Activated CD4-positive, CD25-positive, alpha-beta regulatory T cell treated with anti-CD3 and anti-CD28 coated beads, Interleukin-2, amount 50 U/mL, for 16 hours (primary cell): ENCODE measurements at places on chromosomes 2 and 18.

- DNase-seq, result no peak
These were observed 154.0 kb upstream of the NFATC1 start for GRCh38 chr18:79241755-79242154.

DNA sequence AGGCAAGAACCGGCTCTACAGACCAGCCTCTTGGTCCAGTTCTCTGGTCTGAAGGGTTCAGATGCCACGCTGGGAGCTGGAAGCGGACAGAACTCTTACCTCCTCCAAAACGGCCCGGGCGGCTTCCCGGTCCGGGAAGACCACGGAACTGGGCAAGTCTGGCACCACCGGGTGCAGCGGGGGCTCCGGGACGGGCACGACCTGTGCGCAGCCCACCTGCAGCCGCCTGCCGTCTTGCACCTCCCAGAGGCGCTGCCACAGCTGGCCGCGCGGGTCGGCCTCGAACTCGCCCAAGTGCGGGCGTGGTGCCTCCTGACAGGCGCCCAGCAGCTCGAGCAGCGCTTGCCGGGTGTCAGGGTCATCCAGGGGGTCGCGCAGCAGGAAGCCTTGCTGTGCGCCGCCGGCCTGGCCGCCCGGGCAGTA lies 773 bp downstream of the CMPK2 start:
- DNase-seq, result no peak

DNA sequence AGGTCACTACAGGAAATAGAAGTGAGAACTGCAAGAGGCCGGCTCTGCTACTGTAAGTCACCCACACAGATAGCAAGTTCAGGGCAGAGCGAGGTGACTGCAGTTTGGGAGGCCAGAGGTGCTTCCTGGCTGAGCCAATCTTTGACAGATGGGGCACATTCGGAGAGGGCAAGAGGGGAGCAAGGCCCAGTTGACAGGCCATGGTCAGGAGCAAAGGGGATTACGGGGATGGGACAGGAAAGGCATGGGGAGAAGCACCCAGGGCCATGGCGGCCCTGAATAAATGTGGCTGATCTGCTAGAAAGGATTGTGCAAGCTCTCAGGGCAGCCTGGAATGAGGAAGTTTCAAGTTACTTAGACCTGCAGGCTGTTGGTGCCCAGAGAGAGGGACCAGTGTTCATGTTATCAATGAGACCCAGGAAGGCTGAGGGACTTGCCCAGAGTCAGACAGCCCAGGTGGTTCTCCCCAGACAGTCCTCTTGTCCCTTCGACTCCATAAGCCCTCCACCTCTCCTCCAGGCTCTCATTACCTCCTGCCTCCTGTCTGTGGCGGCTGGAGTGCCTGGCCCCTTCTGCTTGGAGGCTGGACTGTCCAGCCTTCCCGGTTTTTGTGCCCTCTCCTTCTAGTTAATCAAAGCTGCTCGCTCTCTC lies 123.3 kb downstream of the CTIF start:
- DNase-seq, result no peak

DNA sequence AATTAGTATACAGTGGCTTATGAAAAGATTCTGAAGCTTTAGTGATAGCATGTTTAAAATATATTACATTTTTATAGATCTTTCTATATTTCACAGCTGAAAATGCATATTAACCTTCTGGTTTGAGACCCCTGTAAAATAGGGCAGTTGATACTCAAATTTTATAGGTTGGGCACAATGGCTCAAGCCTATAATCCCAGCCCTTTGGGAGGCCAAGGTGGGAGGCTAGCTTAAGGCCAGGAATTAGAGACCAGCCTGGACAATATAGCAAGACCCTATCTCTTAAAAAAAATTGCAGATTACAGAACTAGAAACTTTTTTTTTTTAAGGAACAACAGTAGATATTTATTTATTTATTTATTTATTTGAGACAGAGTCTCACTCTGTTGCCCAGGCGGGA lies 31.2 kb downstream of the NBEAL1 start:
- no peak for DNase-seq

DNA sequence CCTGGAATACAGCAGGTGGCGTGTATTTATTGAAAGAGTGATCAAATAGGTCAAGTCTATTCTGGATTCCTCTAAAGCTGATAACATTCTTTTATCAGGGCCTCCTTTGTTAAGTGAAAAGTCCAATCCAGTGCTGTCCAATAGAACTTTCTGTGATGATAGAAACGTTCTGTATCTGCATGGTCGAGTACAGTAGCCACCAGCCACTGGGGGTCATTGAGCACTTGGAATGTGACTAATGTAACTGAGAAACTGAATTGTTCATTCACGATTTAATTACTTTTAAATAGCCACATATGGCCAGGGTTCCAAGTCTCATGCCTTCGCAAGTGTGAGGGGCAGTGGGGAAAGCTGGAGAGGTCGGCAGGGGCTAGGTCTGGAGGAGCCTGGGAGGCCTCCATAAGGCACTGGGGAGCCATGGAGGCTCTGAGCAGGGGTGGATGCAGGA lies 20.5 kb downstream of the SH2D6 start:
- no peak for DNase-seq

GRCh38 chr18:58268849-58269248 lies 224.8 kb downstream of the NEDD4L start:
- DNase-seq, result no peak

GRCh38 chr2:24494410-24494809 lies 3.4 kb downstream of the NCOA1 start:
- no peak for DNase-seq

- no peak for DNase-seq
These were observed 7.7 kb downstream of the PSD4 start for GRCh38 chr2:113181258-113182051.

DNA sequence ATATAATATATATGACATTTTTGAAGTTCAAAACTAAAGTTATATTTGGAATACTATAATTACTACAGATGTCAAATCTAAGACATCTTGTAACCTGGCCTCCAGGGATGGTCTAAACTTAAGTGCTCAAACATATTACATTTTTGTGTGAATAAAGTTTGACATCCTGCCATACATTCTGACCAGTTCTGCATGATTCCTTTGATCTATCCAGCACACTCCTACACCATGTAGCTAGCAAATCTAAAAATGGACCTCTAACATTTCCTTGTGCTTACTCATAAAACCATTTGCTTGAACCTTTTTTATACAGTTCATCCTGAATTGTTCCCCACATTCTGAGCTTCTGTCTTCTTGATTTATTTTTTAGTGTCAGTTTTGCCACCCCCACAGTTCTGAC lies 294.3 kb upstream of the ZNF804A start:
- no peak for DNase-seq

DNA sequence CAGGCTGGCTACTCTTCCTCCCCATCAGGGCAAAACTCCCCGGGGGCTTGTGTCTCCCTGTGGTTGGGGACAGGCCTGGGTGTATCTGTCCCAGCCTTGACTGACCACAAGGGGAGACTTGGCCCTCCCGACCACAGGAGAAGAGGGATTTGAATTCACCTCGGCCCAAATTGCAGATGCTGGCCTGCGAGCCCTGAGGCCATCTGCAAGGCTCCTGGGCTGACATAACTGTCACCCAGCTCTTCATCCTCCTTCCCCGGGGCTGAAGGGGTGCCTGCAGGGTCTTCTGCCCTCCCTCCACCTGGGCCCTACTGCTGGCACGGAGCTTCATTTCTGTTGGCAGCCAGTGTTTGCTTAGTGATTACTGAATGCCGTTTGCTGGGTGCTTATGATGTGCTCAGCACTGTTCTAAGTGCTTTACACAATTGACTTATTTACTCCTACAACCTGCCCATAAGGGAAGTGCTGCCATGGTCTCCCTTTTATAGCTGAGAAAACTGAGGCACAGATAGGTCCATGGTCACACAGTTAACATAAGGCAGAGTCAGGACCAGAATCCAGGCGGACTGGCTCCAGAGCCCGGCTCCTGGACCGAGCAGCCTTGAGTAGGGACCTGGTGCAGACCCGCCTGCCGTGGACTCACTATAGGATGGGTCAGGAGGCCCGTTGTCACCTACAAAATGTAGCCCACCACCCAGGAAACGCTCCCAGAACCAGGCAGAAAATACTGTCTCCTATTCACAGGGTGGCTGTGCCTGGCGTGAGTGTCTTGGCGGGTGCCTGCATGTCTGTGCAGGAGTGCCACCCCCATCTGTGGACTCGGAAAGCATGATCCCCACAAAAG lies 18.9 kb downstream of the STEAP3 start:
- no peak for DNase-seq

- no peak for DNase-seq
These were observed 587.3 kb upstream of the GCFC2 start for GRCh38 chr2:76298041-76298440.

DNA sequence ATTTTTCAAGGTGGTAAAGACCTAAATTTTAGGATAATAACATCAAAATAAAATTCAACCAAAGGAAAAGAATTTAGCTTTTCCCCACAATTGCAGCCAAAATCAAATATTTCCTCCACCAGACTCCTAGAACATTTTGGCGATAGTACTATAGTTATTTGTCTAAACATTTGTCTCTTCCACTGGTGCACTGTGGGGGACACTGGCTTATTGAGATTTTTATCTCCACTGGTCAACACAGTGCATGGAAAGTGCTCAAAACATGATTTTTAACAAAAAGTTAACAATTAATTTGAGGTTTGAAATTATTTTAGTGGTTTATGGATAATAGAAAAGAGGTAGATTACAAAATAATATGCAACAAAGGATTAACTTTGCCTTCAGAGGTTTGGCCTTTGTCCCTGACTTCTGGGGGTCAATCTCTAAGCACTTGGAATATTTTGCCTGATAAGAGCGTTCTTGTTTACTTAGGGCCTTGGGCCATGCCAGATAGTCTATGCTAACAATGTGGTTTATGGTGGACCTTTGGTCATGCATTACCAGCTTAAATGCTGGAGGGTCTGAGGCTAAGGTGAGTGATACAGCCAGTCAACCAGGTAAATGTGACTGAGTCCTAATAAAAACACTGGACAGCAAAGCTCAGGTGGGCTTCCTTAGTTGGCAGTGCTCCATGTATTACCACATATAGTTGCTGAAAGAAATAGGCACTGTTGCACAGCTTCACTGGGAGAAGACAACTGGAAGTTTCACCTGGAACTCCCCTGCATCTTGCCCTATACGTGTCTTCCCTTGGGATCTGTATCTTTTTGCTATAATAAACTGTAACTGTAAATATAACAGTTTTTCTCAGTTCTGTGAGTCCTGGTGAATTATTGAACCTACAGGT lies 67.2 kb upstream of the SATB2 start:
- no peak for DNase-seq

DNA sequence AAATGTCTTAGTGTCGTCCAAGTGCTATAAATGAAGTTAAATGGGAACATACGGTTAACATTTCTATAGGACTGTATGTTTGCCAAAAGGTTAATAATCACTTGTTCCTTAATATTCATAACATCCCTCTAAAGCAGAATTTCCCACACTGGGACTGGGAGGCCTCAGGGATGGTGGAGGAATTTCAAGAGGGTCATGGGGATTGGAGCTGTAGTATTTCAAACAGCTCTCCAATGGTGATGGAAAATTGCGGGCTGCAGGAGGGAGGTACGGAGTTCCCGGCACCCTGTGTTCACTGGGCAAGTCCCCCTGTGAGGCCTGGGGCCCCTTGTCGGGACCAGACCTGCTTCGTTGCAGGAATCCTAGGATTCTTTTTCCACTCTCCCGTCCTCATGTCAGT lies 39.8 kb upstream of the CTAGE1 start:
- DNase-seq, result no peak

GRCh38 chr2:9287400-9288045 lies 80.9 kb downstream of the ASAP2 start:
- no peak for DNase-seq

GRCh38 chr2:216920143-216920876 lies 60.4 kb upstream of the TNP1 start:
- no peak for DNase-seq

- no peak for DNase-seq
These were observed 8.8 kb downstream of the TGFBRAP1 start for GRCh38 chr2:105320651-105321215.

DNA sequence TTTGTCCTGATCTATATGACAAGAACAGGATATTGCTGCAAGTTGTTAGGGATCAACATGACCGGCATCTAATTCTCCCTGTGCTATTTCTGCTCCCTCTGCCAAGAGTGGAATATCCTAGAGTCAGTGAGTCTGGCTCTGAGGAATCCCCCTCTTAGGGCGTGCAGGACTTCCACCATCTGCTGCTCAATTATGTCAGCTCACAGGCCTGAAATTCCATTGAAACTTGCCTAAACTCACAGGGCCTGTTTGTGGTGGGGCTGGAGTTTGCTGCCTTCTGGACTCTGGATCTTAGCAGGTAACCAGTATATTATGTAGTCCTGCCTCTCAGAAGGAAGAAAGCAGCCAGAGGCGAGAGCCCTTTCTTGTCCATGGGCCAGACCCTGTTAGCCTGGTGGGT lies 323.0 kb downstream of the TSN start:
- no peak for DNase-seq

GRCh38 chr2:181682026-181682789 lies 1.9 kb upstream of the NEUROD1 start:
- DNase-seq, result no peak

- no peak for DNase-seq
These were observed 261.8 kb upstream of the FANCL start for GRCh38 chr2:58502931-58503330.
